ENCODE measurements at places on chromosomes 6 and 20. TPM values are rescaled to one million over a fixed set of nuclear protein-coding genes. Genes with fewer than 3 reads are reported as not detected.

Gene HLA-DQB1
- total RNA-seq: 25.5 TPM

Gene DYNLRB1
- total RNA-seq: 247 TPM

Gene EYS
- total RNA-seq: 0.31 TPM

DNA sequence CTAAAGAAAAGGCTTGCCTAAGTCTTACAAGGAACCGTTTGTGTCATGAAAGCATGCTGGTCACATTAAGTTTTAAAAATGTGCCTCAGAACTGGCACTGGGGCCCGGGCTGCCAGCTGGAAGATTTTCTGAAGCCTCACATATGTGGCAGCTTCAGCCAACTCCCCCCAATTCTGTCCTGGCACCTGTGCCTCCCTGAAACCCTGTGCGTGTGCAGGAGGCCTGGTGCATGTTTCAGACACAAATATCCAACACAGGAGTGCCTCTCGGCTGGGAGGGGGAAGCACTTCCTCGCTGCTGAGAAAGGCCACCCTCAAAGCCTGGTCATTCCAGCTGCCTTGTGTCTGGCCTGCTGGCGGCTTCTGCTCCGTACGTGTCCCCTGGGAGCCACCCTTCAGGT is 188.5 kb upstream of the SNX9 start:
- DNase-seq: no peak

Gene POU5F1
- total RNA-seq: 0.76 TPM

Gene MYO6
- 29.4 TPM for total RNA-seq

DNA sequence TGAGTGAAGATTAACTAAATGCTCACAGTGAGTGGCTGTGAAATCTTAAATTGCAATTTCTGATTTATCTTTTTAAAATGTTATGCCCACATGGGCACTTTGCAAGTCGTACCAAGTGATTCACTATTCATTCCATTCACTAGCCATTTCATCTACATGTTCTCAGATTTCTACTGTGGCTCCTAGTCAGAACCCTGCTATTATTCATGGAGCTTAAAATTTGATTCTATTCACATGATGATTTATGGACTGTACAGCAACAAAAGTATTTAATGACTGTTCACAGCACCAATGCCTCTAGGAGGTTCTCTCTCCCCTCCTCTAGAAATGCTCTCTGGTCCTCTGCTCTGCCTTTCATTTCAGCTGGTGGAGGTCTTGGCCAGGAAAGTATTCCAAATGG is 133.5 kb upstream of the MAP3K7 start:
- no peak for DNase-seq

- no peak for DNase-seq
Observed at GRCh38 chr6:1904466-1904799, 294.7 kb downstream of the FOXC1 start.

GRCh38 chr20:19720991-19721390 is 37.1 kb upstream of the RIN2 start:
- no peak for DNase-seq

GRCh38 chr20:37534401-37535157 is 6.9 kb upstream of the BLCAP start:
- peak; percentile 53 for DNase-seq

DNA sequence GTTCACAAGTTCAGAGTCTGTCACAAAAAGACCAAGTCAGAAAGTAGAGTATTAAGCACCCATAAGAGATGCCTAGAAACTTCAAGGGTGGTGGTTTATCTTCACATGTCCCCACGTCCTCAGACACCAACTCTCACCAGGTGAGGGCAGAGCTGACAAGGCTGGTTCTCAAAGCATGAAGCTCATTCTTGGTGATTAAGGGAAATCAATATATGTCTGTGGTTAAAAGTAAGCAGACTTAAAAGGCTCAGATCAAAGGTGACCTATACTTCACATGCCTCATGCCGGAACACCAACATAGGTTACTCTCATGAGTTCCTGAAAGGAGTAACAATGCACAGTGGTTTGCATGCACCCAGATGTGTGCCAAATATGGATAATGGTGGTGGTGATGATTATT is 27.0 kb downstream of the IL17A start:
- DNase-seq: no peak

Gene MGME1
- 8.7 TPM for total RNA-seq

DNA sequence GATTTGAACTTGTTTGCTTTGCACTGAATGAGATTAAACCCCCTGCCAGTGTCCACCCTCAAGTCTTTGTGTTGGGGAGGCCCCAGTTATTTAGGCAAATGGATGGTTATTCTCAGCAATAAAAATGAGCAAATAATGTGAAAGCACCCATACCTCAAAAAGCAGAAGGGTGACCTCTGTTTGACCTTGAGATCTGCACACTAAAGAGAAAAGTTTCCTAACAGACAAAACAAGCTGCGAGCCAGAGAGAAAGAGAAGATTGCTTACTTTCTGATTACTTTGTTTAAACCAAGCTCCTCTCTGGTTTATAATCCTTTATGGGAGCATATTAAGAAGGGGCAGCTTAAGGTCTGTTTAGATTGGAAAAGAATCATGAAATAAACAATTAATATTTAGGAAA is 30.4 kb upstream of the TRERF1 start:
- no peak for DNase-seq

- DNase-seq: no peak
Observed at GRCh38 chr20:40809361-40809760, 120.3 kb upstream of the MAFB start.

Gene PLEKHG1
- 57.7 TPM for total RNA-seq

DNA sequence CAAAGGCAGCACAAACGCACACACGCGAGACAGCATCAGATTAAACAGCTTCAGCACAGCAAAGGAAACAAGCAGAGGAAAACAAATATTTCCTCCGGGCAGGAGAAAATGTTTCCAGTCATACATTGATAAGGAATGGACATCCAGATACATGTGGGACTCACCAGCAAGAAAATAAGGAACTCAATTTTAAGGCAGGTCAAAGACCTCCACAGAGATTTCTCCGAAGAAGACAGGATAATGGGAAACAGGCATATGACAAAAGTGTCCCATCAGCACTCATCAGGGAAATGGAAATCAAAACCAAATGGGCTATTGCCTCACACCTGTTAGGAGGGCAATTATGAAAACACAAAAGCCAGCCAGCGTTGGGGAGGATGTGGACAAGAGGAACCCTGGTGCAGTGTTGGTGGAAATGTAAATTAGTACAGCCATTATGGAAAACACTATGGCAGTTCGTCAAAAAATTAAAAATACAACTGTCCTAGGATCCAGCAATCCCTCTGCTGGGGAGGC is 9.7 kb upstream of the SLCO4A1 start:
- no peak for DNase-seq

DNA sequence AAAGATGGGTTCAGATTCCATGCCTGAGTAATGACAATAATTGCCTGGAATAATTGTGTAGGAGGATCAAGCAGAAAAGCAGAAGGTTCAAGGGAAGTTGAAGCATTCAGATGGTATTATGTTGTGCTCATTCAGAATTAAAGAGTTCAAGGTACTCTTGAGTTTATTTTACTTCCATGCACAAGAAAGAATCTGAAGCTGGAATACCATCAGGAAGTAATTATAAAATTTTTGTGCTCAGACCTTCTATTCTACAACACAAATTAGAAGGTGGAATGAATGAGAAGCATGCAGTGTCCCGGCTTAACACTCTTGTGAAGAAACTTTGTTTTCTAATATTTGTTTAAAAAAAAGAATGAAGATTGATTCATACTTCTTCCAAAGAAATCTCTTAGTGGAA is 139.4 kb upstream of the ENPP5 start:
- no peak for DNase-seq

- no peak for DNase-seq
Observed at GRCh38 chr6:123089226-123089625, 93.2 kb downstream of the CLVS2 start.

DNA sequence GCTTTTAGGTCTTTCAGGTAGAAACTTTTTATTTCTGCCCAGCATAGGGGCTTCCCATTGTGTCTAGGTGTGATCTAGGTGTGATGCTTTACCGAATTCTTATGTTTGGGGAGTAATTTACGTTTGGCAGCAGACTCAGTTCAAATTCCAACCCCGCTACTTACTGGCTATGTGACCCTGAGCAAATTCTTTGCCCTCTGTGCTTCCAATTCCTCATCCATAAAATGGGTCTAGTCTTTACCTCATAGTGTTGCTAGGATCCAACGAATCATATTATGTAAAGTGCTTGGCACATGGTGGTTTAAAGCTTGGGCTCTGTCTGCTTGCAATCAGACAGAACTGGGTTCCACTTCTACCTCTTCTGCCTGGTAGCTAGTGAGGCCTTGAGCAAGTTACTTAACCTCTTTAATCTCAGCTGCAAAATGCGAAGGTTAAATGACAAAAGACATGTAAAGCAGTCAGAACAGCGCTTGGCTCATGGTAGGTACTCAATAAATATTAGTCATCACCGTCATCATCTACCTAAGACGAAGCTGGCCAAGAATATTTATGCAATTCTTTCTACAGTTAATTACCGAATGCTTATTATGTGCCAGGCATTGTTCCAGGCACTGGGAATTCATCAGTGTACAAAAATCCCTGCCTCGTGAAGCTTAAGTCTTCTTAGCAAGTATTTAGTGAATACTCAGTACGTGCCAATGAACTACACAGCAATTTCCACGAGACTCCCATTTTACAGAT is 1.0 kb downstream of the NSFL1C start:
- no peak for DNase-seq

DNA sequence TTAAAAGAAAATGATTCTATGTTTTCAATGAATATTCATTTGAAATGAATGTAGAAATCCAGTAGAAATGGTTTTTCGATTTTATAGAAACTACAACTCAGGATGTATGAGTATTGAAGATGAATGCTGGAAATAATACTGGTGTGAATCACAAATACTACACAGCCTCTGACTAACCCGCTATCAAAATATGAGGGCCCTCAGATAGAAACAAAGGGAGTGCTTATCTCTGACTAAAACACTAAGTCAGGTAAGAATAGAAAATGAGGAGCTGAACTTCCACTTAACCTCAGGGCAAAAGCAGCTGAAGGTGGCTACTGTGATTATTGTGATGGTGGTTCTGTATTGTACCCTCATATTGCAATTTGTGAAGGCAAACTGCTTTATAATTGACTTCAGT is 220.9 kb upstream of the RNF217 start:
- DNase-seq: no peak

DNA sequence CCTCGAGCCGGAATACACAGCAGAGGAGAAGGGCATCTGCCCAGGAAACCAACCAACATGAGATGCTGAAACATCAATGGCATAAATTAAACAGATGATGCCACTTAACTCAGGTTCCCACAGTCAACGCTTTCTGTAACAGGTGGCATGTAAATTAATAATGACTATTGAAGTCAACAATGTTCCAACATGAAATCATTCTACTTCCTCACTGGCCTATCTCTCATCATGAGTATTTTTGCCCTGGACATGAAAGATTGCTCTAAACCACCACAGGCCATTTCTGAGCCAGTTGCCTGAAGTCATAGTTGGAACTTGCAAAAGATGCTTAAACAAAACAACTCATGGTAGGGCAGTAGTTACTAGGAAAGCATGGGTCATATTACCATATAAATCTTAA is 397.9 kb upstream of the JARID2 start:
- no peak for DNase-seq

DNA sequence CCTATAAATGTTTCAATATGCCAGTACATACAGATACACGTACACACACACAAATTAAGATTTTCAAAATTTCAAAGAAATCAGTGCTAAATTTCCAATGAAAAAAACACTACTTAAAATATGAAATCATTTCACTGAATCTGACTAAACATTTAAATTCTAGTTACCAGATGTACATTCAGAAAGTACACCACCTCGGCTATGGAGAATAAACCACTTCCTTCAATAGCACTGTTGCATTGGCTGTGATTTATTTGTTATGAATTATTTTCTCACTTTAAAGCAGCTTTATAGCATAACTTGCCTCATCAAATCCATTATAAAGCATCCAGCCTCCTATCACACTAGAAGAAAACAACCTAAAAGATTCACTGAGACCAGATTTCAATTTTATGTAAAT is 36.6 kb downstream of the HBS1L start:
- no peak for DNase-seq

Gene MAS1
- not detected for total RNA-seq

Gene FKBP5
- 23.6 TPM for total RNA-seq

Gene RAET1E
- 0.80 TPM for total RNA-seq

Gene SNAP25
- total RNA-seq: 2.5 TPM

GRCh38 chr6:40896696-40897095 is 142.3 kb downstream of the UNC5CL start:
- DNase-seq: no peak

Gene COX4I2
- 8.3 TPM for total RNA-seq

Gene RAET1L
- not detected for total RNA-seq

DNA sequence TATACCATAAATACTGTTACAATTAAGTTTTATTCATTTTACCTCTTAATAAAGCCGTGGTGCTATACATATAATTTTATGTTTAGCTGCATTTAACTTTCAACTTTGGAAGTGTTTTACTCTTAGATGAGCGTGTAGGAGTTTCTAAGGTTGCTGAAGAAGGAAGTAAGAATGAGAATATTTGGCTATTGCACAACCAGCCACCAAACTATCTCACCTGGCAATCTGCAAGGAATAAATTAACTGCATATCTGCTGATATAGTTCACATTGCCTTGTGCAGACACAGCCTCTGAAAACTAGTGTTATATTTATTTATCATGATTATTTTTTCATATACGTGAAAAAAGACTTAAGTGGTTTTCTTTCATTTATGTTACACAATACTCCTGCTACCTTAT is 230.4 kb downstream of the PLCB1 start:
- no peak for DNase-seq

- DNase-seq: no peak
Observed at GRCh38 chr6:165184192-165184979, 125.0 kb downstream of the C6orf118 start.

DNA sequence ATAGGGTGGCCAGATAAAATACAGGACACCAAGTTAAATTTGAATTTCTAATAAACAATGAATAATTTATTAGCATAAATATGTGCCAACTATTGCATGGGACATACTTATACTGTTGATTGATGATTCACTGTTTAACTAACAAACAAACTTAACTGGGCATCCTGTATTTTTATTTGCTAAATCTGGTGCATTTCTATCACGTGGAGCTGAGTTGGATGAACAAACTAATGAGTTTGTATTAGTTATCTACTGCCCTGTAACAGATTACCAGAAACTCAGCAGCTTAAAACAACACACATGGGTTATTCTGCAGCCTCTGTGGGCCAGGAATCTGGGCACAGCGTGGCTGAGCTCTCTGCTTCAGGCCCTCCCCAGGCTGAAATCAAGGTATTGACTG is 28.2 kb upstream of the PMEPA1 start:
- no peak for DNase-seq
